ENCODE measurements at places on chromosomes 6 and 20. TPM values are rescaled to one million over a fixed set of nuclear protein-coding genes. Genes with fewer than 3 reads are reported as not detected.

Gene SPTLC3
- polyA plus RNA-seq = 2.0 TPM

Gene HSD17B8
- polyA plus RNA-seq = 18.6 TPM

Gene DNAH8
- polyA plus RNA-seq = 0.22 TPM

Gene PABPC1L
- 22.9 TPM for polyA plus RNA-seq

Gene TMEM200A
- polyA plus RNA-seq = 6.3 TPM

Gene SOX12
- 1.2 TPM for polyA plus RNA-seq

Gene PLAGL1
- polyA plus RNA-seq = 12.7 TPM

Gene HBS1L
- 33.5 TPM for polyA plus RNA-seq

Gene SLC22A2
- polyA plus RNA-seq = not detected

Gene KCNG1
- 7.1 TPM for polyA plus RNA-seq

Gene NRN1
- polyA plus RNA-seq = 4.2 TPM

Gene ABCF1
- polyA plus RNA-seq = 46.7 TPM

Gene B3GAT2
- polyA plus RNA-seq = 0.12 TPM

Gene POPDC3
- polyA plus RNA-seq = 0.32 TPM

Gene IL20RA
- 6.0 TPM for polyA plus RNA-seq

Gene TMEM217
- polyA plus RNA-seq = 0.90 TPM

Gene CD40
- 7.9 TPM for polyA plus RNA-seq

Gene HLA-F
- 70.7 TPM for polyA plus RNA-seq

Gene SLC25A27
- polyA plus RNA-seq = not detected

Gene DACT2
- polyA plus RNA-seq = 0.60 TPM

Gene APCDD1L
- polyA plus RNA-seq = 0.23 TPM

Gene PHF10
- 41.0 TPM for polyA plus RNA-seq

Gene SLC32A1
- polyA plus RNA-seq = 0.06 TPM

Measured in sigmoid colon (tissue), 7 donors.